ENCODE measurements at places on chromosomes 4 and X. TPM values are rescaled to one million over a fixed set of nuclear protein-coding genes. Genes with fewer than 3 reads are reported as not detected.

Gene FAM114A1
- 243 TPM for total RNA-seq

Gene TSPAN7
- 0.17 TPM for total RNA-seq

Gene TREX2
- 0.84 TPM for total RNA-seq

Gene JCHAIN
- total RNA-seq, result not detected

Gene TMEM156
- 1.8 TPM for total RNA-seq

Gene PLAC8
- 0.34 TPM for total RNA-seq

Gene FGB
- total RNA-seq, result not detected

Gene GATB
- total RNA-seq, result 24.4 TPM

Gene HTN1
- total RNA-seq, result not detected

Gene PIR
- total RNA-seq, result 7.7 TPM

Gene TRPC5OS
- not detected for total RNA-seq

Gene NPY1R
- total RNA-seq, result not detected

Gene CD40LG
- total RNA-seq, result not detected

Gene PGAM4
- not detected for total RNA-seq

Gene SEC24B
- 14.0 TPM for total RNA-seq

Gene NUP62CL
- total RNA-seq, result 0.34 TPM

Gene FGG
- not detected for total RNA-seq

Gene CACNA1F
- total RNA-seq, result not detected

Gene ADRA2C
- 0.17 TPM for total RNA-seq

Gene WDFY3
- total RNA-seq, result 21.2 TPM

Gene SLC6A8
- 7.9 TPM for total RNA-seq

Gene FAM9B
- not detected for total RNA-seq

Gene HOPX
- total RNA-seq, result 33.6 TPM

Gene BRCC3
- total RNA-seq, result 8.0 TPM

Gene TLR6
- 0.45 TPM for total RNA-seq

Gene FGF13
- not detected for total RNA-seq

Gene P2RY10
- total RNA-seq, result not detected

Gene PPP3CA
- total RNA-seq, result 18.4 TPM

Gene TECRL
- total RNA-seq, result not detected

Gene CXCL8
- 5.6 TPM for total RNA-seq

Gene GABRE
- total RNA-seq, result 0.74 TPM

Gene XAGE3
- total RNA-seq, result not detected

Gene SHROOM3
- 12.6 TPM for total RNA-seq

Gene SUPT20HL1
- not detected for total RNA-seq

Gene TIGD4
- total RNA-seq, result under 0.01 TPM

Gene CABS1
- not detected for total RNA-seq

Gene GLRA3
- total RNA-seq, result not detected

Gene C4orf50
- total RNA-seq, result not detected

Gene SPARCL1
- under 0.01 TPM for total RNA-seq

Gene ARHGAP36
- not detected for total RNA-seq

Gene SUPT20HL2
- total RNA-seq, result not detected

Gene TMEM144
- 1.2 TPM for total RNA-seq

Gene AIMP1
- 26.2 TPM for total RNA-seq

Gene ADH6
- not detected for total RNA-seq

Gene NOX1
- total RNA-seq, result not detected

Gene NKX3-2
- 1.2 TPM for total RNA-seq

Gene CNGA1
- total RNA-seq, result not detected
